Hair follicular keratinocyte (primary cell): ENCODE measurements at places on chromosomes 2 and 18. TPM values are rescaled to one million over a fixed set of nuclear protein-coding genes. Genes with fewer than 3 reads are reported as not detected.

The ACTG2 gene
- total RNA-seq = 0.15 TPM in 1 of 2 replicates, not detected in the other

The SP140 gene
- total RNA-seq = not detected in 2 replicates

The LOXL3 gene
- 1.0 and 1.6 TPM in 2 replicates for total RNA-seq

The ESPNL gene
- total RNA-seq = 0.30 and 0.55 TPM in 2 replicates

The CRYGC gene
- total RNA-seq = not detected in 2 replicates

The CROCC2 gene
- total RNA-seq = not detected in 2 replicates

The G6PC2 gene
- not detected in 2 replicates for total RNA-seq

The TUBA3D gene
- not detected in 2 replicates for total RNA-seq

The SUCLG1 gene
- total RNA-seq = 64.3 and 75.8 TPM in 2 replicates

The MGAT4A gene
- total RNA-seq = 0.16 and 0.53 TPM in 2 replicates

The ZNF521 gene
- not detected in 2 replicates for total RNA-seq

The RAMP1 gene
- 7.5 and 8.2 TPM in 2 replicates for total RNA-seq
